ENCODE measurements at places on chromosomes 12 and 14.

GRCh38 chr12:131223791-131224225, 270.1 kb downstream of the ADGRD1 start:
- no peak for DNase-seq

- no peak for DNase-seq
Observed at GRCh38 chr12:20211981-20212421, 156.3 kb upstream of the PDE3A start.

DNA sequence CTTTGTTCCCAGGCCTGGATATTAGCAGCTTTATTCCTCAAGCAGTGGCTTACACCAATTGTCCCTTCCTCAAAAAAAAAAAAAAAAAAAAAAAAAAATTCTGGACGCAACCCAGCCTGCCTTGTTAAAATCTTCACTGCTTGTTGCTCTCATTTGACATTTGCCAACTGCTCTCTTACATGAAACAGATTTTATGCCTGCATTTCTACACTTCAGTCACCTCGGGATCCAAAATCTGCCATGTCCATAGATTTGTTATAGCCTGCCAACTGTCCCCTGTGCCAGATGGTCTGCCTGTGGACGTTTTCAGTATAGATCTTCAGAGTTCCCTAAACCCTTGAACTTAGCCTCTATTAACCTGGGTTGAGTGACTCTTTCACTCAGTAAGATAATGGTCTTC, 651.5 kb downstream of the FSCB start:
- DNase-seq, result no peak

- DNase-seq, result no peak
Observed at GRCh38 chr14:51735851-51736250, 84.1 kb downstream of the FRMD6 start.

GRCh38 chr12:89906824-89907223, 198.2 kb upstream of the ATP2B1 start:
- DNase-seq, result no peak

DNA sequence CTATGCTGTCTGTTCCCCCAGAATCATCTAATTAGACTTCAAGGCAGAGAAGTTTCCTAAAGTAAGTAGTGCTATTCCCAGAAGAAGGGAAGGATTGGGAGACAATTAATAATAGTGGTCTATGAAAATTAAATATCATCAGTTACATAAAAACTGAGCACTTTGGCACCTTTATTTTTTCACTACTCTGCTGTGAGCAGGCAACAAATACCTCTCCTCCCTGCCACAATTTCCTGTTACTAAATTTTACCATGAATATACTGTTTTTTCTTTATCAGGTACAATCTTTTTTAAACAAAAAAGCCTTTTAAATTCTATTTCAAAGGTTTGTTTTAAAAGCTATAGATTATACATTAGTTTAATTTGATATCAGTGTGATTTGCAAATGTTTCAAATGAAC, 29.4 kb upstream of the KRAS start:
- no peak for DNase-seq

DNA sequence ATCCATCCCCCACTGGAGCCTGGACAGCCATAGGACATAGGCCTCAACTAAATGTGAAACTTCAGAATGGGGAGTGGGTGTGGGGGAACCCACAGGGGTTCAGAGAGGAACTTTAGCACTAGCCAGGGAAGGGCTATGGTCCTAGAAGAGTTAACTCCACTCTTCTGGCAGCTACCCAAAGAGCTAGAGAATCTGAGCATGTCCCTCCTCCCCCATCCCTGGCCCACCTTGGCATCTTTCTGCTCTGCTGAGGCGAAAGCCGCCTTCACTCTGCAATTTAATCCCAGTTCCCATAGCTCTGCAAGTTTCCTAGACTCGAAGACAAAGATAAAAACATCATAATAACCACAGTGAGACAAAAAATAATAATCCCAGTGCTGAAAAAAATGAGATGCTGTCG, 214.7 kb upstream of the RTL1 start:
- no peak for DNase-seq

GRCh38 chr14:101073598-101073965, 170.1 kb upstream of the RTL1 start:
- DNase-seq, result no peak

DNA sequence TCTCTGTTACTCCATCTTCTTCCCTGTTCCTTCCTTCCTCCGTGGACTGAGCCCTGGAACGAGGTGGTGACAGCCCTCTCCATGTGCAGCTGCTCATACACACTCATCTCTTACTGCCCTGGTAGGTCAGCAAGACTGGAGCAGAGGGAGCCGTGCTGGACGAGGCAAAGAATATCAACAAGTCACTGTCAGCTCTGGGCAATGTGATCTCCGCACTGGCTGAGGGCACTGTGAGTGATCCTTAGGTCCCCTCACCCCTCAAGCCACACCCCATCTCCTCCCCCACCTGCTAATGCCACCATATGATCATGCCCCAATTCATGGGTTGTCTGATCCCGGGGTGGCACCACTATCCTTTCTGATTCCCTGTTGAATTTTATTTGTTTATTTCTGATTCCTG, 19.0 kb downstream of the KIF5A start:
- DNase-seq, result no peak

- peak; percentile 54 for DNase-seq
Observed at GRCh38 chr14:74608959-74609611, 3.0 kb downstream of the LTBP2 start.

DNA sequence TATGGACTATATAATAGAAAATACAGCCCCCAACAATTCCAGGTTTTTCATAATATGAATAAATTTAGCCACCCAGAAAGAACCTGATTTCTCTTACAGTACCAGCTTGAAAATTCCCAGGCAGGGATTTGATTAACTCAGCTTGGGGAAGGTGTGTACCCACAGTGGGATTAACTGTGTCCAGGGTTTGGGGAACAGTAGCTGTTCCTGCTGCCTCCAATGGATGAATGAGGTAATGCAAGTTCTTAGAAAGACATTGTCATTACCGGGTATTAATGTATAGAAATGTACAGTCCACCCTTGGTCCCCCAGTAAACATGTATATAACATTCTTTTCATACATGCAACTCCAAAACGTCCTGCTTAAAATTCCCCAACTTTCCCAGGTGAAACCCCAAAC, 115.6 kb downstream of the LRIG3 start:
- no peak for DNase-seq

- no peak for DNase-seq
Observed at GRCh38 chr14:92625213-92625612, 111.6 kb downstream of the RIN3 start.

DNA sequence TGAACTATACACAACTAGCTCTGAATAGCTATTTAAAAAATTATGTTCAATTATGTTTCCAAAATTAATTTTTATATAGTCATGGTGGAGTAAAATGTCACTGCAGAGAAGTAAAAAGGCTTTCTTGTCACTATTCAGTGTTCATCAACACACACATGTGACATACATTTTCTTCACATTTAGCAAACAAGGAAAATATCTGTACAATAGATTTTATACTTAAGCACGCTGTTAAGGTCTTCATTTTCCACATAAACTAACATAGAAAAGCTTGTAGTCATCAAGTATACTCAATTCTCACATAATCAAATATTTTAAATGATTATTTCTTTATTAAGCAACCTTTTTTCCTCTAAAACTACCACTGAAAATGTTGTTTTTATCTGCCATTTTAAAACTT, 141.2 kb upstream of the DIO2 start:
- no peak for DNase-seq

DNA sequence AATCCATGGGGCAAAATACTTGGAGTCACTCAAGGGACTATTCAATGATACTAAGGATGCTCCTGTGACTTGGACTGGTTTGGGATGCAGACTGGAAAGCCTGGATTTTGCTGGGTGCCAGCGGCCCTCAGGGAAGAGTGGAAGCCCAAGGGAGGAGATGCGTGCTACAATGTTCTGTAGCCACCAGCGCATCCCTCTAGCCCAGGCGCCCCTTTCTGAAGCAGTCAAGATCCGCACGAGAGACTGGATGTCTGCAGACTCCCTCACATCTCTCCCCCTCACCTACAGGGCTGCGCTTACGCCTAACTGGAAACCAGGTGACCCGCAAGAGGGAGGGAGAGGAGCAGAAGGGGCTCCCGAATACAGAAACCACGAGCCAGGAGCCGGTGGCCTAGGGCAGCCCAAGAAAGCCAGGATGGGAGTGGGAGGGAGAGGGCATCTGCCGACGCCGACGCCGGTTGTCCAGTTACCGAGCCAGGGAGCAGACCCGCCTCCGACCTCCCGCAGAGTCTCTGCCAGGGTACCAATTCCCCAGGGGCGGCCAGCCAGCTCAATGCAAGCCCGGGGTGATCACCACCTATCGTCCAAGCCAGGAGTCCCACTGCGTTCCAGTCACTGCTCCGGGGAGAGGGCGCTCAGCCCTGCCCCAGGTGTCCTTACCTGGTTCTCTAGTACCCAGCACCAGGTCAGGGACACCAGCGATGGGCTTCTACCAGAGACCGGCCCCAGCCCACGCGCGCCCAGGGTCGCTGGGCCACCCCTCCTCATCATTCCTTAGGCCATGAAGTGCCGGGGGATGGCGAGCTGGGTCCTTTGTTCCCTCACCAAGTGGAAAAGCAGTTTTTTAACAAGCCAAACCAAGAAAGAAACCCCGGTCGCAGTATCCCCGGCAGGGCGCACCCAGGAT, 1.2 kb downstream of the NTN4 start:
- no peak for DNase-seq

Data from GM12864 (cell line).